ENCODE measurements at places on chromosomes 2 and 18. TPM values are rescaled to one million over a fixed set of nuclear protein-coding genes. Genes with fewer than 3 reads are reported as not detected.

The ASB3 gene
- 31.8 TPM for total RNA-seq

The UGT1A5 gene
- not detected for total RNA-seq

The EHD3 gene
- total RNA-seq: 4.5 TPM

The FEZ2 gene
- 56.6 TPM for total RNA-seq

The ITGA6 gene
- 232 TPM for total RNA-seq

The CTDP1 gene
- total RNA-seq: 41.0 TPM

DNA sequence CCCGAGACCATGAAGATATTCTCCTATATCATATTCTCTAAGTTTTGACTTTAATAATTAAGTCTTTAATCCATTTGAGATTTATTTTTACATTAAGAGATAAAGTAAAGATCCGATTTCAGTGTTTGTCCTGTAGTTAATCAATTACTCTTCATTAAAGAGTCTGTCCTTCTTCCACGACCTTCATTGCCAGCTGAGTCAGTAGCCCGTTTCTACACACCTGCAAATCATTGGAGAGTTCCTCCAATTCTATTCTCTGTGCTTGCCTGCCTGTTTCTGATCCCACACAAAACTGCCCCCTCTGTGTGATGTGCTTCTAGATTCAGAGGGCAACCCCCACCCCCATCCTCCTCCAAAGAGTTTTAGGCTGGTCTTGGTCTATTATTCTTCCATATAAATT, 119.2 kb downstream of the KCNF1 start:
- DNase-seq: no peak

- no peak for DNase-seq
Observed at GRCh38 chr18:36685580-36685979, 143.2 kb downstream of the TPGS2 start.

- no peak for DNase-seq
Observed at GRCh38 chr2:36354811-36355150, 797 bp upstream of the CRIM1 start.

DNA sequence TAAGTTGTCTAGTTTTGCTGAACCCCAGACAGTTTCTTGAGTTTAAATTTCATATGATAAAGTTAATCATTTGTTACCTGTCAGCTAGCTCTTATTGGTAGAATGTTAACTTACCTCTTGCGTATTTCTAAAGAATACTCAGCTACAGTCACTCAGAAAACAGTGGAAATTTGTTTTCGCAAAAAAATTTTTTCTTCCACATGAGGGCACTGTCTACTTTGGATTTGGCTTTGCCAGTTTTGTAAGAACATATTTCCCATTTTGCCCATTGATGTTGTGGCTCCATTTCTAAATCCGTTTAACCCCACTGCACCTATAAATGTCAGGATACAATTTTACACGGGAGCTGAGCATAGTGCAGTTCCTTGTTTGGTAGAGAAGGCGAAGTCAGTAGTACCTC, 19.1 kb upstream of the GCFC2 start:
- DNase-seq: no peak

- DNase-seq: no peak
Observed at GRCh38 chr2:76270096-76270710, 559.5 kb upstream of the GCFC2 start.

DNA sequence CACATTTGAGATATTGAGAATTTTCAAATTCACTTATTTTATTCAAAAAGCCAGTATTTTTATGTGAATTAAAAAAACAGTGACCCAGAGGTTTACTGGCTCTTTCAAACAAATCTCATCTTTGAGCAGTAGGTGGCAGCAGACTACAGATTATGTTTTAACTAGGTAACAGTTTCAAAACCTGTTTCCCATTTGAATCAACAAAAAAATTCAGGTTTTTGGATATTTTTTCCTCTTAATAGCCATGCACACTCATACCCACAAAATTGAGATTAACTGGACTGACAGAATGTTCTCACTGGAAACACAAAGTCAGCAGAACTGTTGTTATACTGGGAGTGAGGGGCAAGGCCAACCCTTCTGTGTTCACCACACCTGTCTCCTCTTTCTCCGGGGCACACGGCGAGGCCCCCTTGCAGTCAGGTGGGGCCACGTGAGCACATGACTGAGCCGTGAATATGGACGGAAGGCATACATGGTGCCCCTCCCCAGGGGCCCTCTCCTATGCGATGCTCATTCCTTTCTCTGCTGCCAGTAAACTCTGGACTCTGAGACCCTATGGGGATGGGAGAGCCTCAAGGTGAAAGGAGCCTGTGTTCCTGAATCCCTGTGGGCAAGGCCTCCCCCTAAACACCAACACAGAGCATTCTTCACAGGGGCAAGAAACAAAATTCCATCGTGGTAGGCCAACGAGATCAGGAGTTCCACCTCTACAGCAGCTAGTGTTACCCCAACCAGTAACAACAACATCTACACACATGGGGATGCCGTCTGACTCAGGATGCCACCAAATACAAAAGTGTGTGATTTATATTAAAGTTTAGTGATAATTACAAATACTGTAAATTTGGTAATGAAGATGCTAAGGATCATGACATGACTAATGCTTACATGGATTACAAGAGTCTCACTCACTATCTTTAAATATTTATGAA, 80.4 kb downstream of the LPIN2 start:
- DNase-seq: peak; percentile 62

DNA sequence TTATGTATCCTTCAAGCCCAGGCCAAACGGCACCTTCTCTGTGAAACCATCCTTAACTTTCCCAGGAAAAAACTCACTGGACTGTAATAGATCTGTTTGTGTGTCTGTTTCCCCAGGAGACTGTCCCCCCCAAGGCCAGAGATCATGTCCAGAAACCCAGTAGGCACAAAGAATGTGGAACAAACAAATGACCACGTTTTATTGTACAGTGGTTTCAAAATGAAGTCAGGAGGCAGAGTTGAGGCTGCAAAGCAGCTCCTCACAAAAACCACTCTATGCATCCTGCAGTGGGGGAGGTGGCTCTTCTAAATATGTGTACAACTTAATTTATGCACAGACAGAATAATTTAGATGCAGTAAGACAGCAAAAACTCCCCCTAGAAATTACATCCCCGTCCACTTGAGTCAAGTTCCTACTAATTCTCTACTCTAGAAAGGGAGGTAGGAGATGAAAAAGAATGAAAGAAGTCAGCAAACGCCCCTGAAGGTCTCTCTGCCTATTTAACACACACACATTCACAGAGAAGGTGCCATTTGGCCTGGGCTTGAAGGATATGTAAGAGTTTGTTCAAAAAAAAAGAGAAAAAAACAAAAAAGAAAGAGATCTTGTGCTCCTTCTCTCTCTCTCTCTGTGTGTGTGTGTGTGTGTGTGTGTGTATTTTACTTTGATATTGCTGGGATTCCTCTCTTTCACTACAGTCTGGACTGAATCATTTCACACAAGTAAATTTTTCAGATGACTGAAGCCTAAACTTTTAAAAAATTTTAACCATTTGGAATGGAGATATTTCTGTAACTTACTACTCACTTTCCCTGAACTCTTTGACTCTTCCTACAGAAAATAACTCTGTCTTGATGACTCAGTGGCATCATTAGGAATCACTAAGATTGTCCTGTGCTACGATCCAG, 19.5 kb downstream of the BCL2 start:
- no peak for DNase-seq

DNA sequence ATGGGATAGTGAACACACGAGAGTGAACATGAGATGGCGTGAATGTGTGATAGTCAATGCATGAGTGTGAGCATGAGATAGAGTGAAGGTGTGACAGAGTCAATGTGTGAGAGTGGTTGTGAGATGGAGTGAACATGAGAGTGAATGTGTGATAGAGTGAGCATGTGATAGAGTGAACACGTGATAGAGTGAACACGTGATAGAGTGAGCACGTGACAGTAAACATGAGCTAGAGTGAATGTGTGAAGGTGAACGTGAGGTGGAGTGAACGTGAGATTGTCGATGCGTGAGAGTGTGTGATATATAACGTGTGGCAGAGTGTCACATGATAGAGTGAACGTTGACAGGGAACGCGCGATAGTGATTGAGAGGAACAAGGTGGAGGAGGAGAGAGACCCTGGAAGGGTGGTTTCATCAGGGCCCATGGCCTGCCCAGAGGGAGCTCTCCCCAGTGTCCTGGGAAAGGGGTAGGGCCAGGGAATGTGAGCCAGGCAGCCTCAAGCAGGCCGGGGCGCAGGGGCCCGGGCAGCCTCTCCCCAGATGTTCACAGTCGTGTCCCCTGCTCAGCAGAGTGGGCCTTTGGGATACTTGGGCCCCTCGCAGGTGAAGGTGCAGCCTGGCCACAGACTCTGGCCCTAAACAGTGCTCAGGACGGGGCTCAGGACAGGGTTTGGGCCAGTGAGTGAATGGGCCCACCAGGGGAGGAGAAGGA, 516.9 kb downstream of the EIPR1 start:
- no peak for DNase-seq

DNA sequence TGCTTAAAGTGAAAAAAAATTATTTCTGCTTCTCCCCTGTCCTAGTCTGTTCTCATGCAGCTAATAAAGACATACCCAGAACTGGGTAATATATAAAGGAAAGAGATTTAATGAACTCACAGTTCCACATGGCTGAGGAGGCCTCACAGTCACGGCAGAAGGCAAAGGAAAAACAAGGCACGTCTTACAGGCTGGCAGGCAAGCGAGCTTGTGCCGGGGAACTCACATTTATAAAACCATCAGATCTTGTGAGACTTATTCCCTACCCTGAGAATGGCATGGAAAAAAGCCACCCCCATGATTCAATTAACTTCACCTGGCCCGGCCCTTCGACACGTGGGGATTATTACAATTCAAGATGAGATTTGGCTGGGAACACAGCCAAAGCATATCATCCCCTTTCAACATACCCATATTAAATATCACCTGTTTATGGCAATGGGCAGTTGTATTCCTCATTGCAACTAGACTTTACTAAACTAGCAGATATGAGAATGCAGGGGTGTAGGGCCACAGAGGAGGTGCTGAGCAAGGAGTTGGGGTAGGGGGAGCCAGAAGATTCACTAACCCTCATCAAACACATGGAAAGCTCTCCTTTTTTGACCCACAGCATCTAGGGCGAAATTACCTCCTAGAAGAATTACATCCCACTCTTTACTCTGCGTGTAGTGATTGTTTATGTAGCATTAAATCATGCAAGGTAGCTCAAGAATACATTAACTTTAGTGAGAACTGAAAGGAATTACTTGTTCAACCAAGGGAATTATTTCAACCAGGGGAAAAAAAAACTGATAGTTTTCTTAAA, 183.3 kb upstream of the DOK6 start:
- no peak for DNase-seq

- no peak for DNase-seq
Observed at GRCh38 chr2:10407841-10408648, 40.1 kb downstream of the ODC1 start.
